ENCODE measurements at places on chromosomes 11 and 22.

- DNase-seq, result no peak
Measured at GRCh38 chr11:26106726-26107125, 225.2 kb upstream of the ANO3 start.

- no peak for DNase-seq
Measured at GRCh38 chr11:104734998-104735397, 163.3 kb downstream of the CASP12 start.

- DNase-seq, result no peak
Measured at GRCh38 chr11:2521733-2522630, 77.2 kb downstream of the KCNQ1 start.

- DNase-seq, result no peak
Measured at GRCh38 chr11:123560006-123560405, 94.4 kb downstream of the SCN3B start.

DNA sequence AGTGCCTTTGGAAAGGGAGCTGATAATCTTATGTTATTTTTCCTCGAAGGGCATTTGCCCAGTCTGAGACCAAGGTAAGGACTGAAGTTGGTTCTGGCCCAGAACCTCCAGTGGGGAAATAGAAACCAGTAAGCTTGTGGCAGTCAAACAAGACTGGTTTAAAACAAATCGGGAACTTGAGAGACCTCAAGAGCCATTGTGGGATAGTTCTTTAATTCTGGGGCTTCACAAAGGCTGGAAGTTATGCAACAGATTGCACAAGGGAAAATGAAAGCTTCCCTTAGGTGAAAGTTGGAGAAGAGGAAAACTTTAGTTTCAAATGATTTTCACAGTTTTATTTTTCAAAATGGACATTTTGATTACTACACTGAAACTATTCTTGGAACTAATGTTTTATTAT, 33.5 kb upstream of the RAB38 start:
- DNase-seq, result no peak

DNA sequence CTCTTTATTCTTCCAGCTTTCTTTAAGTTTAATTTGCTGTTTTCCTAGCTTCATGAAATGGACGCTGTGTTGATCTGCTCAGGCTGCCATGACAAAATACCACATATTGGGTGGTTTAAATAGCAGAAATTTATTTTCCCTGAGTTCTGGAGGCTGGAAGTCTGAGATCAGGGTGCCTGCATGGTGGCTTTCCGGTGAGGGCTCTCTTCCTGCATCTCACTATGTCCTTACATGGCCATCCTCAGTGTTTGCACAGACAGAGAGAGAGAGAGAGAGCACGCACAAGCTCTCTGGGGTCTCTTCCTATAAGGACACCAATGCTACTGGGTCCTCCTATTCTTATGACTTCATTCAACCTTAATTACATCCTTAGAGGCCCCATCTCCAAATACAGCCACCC, 28.7 kb downstream of the MCAM start:
- no peak for DNase-seq

GRCh38 chr22:37659897-37660708, 1.6 kb downstream of the PDXP start:
- no peak for DNase-seq

GRCh38 chr11:102293873-102294601, 23.2 kb upstream of the BIRC3 start:
- DNase-seq, result peak; percentile 20

GRCh38 chr11:20355221-20356219, 8.0 kb upstream of the HTATIP2 start:
- DNase-seq, result no peak

GRCh38 chr11:111974446-111974845, 37.3 kb downstream of the DIXDC1 start:
- no peak for DNase-seq

GRCh38 chr22:46824344-46824909, 62.0 kb downstream of the TBC1D22A start:
- DNase-seq, result no peak

GRCh38 chr11:82546661-82547557, 186.8 kb downstream of the FAM181B start:
- DNase-seq, result no peak

DNA sequence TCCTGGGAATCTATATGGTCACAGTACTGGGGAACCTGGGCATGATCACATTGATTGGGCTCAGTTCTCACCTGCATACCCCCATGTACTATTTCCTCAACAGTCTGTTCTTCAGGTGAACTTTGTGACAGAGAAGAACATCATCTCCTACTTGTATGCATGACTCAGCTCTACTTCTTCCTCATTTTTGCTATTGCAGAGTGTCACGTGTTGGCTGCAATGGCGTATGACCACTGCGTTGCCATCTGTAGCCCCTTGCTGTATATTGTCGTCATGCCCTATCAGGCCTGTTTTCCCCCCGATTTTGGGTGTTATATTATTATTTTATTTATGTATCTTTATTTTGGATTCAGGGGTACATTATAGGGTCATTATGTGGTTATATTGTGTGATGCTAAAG, 2.4 kb upstream of the OR8G1 start:
- DNase-seq, result no peak

- DNase-seq, result no peak
Measured at GRCh38 chr11:79028225-79028624, 412.6 kb downstream of the TENM4 start.

DNA sequence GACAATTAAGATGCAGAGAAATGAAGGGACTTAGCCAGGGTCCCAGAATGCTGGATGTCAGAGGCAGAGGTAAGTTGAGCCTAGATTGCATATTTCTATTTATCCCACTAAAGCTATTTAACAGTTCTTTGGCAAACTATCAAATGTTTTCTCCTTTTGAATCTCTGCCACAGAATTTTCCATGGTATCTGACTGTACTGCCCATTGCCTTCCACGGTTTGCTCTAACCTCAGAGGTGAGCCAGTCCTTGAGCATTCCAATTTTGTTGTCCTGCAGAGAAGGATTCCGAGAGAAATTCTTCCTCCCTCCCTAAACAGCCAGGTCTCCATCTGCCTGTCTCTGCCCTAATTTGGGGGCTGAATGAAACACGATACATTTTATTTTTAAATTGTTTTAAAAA, 368.3 kb upstream of the SYN3 start:
- DNase-seq, result no peak

- no peak for DNase-seq
Measured at GRCh38 chr11:85154294-85154693, 472.9 kb downstream of the DLG2 start.

DNA sequence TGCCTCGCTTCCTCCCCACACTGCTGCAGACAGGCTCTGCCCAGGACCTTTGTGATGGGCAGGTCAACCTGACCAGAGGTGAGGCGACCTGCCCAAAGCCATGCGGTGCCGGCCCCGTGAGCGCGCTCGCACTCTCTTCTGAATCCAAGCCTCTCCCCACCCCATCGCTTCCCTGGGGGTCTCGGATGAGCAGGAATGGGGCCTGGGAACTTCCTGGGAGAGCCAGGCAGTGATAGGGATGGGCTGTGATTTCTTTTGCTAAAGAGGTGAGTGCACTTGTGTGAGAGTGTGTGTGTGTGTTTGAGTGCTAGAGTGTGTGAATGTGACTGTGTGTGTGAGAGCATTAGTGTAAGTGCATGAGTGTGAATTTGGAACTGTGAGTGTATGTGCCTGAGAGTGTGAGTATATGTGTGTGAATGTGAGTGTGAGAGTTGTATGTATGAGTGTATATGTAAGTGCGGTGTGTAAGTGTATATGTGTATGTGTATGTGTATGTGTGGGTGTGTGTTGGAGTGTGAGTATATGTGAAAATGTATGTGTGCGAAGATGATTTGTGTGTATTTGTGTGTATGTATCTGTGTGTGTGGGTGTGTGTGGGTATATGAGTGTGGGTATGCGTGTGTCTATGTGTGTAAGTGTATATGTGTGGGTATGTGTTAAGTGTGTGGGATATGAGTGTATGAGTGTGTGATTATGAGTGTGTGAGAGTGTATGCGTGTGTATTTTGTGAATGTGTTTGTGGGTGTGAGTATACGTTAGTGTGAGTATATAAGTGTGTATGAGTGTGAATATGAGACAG, 11.7 kb upstream of the LRRC10B start:
- no peak for DNase-seq

DNA sequence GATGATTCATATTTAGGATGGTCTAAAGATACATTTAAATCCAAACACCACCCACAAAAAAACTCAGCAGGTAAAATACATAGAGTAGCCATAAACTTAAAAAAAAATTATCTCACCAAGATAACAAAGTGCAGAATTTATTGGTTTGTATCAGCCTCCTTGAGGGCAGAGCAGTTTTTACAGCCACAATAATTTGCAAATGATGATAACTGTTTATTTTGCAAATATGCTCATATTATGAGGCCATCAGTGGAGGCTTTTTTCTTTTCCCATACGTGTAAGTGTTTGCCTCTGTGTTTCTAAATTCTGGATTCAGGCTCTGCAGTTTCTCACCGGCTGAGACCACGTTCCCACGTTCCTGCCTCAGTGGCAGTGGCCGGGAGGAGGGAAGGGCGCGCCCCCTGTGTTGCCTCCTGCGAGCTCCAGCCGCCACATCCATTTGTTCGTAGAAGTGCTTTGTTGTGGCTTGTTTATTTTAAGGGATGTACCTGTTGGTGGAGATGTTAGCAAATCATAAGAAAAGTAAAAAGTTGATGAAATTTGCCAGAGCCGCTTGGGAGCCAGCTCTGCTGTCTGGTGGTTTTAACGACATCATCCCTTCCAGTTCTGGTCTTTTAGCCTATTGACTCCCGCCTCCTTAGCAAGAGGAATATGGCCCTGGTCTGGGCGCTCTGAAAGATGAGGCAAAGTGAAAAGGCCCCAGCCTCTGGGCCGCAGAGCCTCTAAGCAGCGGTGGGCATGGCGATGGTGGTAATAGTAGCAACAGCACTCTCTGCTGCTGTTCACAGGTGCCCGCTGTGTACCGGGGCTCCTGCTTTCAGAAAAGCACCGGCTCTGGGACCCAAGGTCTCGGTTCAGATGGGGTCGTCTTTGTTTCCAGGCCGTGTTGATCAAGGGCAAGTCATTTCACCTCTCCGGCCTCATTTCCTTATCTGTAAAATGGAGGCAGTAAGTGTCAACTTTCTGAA, 66.7 kb upstream of the PPARA start:
- DNase-seq, result no peak

DNA sequence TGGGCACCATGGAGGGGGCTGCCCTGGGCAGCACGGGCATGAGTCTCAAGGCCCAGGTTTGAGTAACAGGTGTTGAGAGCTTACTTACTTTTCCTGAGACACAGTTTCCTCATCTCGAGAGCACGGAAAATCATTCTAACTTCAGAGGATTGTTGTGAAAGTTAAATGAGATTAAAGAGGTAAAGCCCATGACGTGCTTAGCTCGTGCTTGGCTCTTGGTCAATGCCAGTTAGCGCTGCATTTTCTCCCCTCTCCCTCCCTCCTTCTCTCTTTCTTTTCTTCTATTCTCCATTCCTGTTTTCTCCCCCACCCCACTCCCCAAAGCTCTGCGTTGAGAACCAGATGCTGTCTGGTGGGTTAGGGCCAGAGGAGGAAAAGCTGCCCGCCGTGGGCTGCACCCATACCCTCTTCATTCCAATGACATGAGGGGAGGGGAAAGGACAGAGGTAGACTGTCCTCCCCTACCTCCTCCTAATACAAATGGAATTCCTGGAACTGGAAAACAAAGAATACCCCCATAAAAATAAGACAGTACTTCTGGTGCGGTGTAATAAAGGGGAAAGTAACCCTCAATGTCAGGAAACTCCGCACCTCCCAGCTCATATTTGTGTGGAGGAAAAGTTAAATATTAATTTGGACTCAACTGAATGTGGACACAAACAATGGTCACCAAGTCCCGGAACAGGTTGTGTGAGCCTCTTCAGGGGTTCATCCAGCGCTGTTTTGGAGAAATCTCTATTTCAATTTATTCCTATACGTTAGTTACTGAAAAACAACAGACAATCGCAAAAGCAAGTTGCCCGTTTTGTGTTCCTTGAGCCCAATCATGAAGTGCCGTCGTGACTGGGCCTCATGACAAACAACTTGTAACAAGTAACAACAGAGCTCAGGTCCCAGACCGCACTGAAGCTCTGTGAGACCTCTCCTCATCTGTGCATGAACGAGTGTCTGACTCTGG, 54.8 kb upstream of the B3GAT1 start:
- no peak for DNase-seq

DNA sequence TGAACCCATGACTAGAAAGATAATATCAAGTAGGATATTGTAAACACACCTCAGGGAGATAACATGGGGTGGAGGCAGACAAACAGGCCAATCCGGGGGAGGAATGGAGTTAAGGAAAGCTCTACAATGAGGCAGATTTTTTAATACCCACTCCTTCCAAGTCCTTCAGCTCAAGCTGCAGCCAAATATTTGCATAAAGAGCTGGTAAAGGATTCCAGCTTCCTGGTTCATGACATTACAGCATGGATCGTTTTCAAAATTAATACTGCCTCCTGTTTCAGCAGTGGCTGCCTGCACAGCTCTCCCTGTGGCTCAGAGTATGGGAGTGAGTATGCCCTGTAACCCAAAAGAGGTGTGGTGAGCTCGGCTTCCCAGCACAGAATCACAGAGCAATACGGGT, 5.1 kb downstream of the POU2AF3 start:
- DNase-seq, result peak; percentile 81

DNA sequence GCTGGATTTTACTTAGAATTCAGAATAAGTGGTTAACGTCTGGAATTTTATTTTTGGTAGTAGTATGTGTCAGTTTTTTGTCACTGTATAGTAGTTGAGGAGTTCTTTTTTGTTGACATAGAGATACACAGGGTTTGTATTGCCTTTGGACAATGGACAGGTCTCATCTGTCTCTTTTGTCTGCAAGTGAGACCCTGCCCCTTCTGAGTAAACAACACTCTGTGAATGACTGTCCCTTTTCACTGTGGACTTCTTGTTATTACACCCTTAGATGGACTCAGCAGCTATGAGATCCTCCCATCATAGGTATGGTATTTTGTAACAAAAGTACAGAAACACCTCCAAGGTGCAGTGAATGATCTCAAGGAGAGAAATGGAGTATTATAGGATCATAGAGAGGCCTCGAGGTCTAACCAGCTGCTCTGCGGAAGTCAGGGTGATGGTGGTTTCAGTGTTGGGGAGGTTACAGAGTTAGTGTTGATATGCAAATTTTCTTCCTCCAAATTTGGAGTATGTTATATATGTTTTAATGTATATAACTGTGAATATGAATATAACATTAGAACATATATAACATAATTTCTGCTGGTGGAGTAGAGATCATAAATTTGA, 7.8 kb downstream of the PPP6R3 start:
- DNase-seq, result no peak

GRCh38 chr11:115887727-115888126, 383.5 kb upstream of the CADM1 start:
- no peak for DNase-seq

DNA sequence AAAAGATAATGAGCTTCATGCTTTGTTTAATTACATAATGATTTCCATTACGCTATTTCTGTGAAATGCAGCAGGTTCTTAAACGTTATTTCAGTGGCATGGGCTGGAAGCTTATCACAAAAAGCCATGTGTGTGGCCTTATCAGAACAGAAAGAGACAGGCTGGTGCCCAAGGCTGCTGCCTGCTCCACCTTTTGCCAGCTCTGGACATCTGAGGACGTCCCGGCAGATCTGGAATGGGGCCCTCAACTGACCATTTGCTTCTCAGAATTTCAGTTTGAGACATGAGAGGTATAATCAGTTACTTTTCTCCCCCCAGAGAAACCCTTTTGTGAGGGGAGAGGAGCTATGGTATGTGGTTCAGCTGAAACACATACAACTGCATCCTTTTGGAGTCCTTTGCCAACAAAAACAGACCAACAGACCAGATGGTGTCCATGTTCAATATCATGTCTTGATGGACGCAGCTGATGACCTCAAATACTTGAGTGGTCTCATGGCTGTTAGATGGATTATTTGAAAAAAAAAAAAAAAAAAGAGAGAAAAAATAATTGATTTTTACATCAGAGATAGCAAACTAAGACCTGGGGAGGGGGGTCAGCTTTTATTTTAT, 8.6 kb downstream of the CDPF1 start:
- DNase-seq, result no peak
